ENCODE measurements at places on chromosomes 1 and 21.

DNA sequence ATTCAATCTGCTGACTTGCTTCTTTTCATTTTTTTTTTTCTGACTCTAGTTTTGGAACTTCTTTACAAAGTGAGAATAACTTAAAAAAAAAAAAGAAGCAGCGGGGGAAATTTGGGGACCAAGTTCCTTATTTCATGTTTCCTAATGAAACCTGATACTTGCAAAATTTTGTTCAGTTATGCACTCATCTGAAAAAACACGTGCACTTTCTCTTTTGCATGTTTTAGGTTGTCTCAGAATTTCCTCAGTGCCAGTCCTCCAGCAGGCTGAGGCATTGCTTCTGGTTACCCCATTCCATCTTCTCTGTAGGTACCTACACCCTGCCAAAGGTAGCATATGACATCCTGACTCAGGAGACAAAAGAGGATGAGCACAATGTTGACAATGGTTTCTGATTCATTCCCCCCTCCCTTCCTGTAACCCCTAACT is 299.7 kb downstream of the GRIK1 start:
- no peak for DNase-seq

DNA sequence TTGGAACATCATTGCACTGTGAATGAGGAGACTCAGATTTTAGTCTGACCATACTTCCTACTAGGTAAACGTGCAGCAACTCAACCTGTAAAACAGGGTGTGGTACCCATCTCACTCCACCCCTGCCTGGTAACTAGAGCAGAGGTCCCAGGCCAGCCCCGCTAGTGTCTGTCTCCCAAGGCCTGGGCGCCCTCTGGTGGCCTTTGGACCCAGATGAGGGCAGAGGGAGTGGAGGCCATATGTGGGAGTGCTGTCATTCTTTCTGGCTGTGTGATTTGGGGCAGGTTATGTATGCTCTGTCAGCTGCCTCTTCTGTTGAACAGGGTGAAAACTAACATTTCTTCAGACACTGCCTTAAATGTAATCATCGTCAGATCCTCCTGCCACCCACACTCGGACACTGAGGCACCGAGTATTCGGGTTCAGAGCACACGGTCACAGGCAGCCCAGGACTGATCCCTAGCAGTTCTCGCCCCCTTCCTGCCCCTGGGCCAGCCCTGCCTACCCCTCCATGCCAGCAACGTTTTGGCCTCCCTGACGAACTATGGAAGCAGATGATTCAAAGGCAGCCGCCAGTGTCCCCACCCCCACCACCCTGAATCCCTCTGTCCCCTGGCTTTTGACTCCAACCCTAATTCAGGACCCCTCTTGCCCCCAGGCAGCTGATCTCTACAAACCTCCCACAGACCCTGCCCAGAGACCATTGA is 76.0 kb downstream of the CD247 start:
- DNase-seq, result peak; percentile 29

GRCh38 chr1:155128755-155129473 is 1.2 kb downstream of the EFNA1 start:
- DNase-seq, result no peak

DNA sequence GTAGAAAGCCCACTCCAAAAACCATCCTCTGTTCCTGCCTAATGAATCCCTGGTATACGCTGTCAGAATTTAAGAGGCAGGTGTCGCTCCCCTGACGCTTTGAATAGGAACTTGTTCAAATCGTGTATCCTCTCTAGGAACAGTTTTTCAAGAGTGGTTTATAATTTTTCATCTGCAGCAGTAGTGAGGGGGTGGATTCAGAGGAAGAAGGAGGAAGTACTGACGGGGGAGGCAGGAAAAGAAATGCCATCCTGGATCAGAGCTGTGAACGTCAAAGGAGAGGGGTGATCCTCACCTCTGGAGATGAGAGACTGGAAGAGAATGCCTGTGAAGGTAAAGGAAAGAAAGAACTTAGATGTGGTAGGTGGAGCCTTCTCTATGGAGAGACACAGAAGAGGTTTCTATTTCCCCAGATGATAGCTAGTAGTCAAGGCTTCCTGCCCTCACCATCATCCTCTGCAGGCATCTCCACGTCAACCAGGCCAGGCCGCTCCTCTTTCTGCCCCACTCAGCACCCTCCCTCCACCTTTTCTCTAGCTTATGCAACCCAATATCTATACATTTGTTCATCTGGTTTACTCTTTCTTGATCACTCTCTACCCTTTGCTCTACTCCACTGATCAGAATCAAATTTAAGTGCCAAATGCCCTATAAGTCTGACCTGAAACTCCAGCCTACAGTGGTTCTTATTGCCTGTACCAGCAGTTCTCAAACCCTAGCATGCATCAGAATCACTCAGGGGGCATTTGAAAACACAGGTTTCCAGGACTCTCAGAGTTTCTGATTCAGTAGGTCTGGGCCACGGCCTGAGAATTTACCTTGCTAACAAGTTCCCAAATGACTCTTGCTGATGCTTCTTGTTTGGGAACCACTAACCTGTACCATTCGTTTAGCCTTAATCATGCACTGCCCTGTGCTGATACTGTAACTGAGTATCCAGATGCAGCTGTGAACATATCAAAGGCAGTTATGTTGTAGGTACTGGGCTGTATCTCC is 13.1 kb upstream of the BCL9 start:
- DNase-seq, result no peak

GRCh38 chr1:247561711-247562110 is 12.8 kb downstream of the GCSAML start:
- DNase-seq, result no peak

DNA sequence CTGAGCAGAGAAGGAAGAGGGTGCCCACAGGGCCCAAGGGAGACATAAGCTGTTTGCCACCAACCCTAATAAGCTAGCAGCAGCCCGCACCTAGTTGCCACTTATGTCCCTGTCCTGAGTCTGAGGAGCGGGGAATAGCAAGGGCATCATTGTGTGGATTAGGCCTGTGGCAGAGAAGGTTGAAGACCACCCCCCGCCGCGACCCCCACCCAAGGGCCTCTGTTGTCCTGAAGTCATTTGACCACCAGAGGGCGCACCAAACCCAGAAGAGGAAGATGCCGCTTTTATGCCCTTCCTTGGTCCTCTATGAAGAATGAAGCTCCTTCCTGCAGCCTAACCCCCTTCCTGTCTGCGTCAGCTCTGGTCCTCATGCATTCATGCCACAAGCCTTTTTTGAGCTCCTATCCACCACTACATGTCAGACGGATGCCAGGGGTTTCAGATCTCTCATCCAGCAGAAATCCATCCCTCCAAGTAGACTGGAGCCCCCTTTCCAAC is 16.6 kb downstream of the RHBG start:
- DNase-seq, result no peak

GRCh38 chr1:41246568-41246967 is 4.5 kb upstream of the SCMH1 start:
- DNase-seq, result no peak

GRCh38 chr1:1080122-1080757 is 6.1 kb upstream of the RNF223 start:
- DNase-seq, result no peak

GRCh38 chr1:187959062-187959461 is 1130.3 kb downstream of the PLA2G4A start:
- no peak for DNase-seq

Data from esophagus squamous epithelium (tissue), 5 donors.